ENCODE measurements at places on chromosomes 3 and 15.
A peak's percentile ranks its signal among the peaks of the same experiment; 100 is the strongest.

DNA sequence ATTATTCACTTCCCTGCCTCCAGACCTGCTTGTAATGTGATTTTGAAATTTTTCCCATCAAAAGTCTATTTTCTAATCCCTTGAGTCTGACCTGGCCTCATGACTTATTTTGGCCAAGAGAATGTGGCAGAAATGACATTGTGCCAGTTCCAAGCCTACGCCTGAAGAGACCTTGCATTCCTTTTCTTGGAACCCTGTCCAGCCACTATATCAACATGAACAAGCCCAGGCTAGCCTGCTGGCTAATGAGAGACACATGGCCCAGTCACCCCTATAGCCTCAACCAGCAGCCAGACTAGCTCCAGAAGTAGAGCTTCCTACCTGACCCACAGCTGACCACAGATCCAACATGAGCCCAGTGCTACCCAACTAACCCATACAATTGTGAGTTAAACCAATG is 121.1 kb upstream of the ACP3 start:
- DNase-seq = no peak

DNA sequence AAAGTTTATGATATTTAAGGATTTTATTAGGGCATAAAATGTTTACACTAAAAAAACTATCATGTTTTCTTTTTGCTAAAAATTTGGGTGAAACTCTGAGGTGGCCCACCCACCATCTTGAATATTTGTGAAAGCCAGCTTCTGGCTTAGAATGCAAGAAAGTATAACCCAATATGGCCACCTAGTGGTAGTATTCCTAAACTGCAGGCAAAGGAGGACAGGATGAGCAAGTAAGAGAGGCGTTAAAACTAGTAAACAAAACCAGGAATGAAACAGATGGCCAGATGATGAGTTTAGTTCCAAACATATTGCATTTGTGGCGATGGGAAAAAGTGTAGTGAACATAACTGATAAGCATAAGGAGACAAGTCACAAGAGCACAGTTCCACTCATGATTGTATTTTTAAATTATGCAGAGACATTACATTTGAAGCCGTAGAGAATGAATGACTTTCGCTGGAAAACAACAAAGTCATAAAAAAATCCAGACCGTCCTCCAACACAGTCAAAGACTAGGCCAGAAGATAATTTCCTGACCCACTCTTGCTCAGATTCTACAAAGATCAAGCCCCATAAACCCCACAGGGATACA is 103.3 kb upstream of the PRTG start:
- no peak for DNase-seq

DNA sequence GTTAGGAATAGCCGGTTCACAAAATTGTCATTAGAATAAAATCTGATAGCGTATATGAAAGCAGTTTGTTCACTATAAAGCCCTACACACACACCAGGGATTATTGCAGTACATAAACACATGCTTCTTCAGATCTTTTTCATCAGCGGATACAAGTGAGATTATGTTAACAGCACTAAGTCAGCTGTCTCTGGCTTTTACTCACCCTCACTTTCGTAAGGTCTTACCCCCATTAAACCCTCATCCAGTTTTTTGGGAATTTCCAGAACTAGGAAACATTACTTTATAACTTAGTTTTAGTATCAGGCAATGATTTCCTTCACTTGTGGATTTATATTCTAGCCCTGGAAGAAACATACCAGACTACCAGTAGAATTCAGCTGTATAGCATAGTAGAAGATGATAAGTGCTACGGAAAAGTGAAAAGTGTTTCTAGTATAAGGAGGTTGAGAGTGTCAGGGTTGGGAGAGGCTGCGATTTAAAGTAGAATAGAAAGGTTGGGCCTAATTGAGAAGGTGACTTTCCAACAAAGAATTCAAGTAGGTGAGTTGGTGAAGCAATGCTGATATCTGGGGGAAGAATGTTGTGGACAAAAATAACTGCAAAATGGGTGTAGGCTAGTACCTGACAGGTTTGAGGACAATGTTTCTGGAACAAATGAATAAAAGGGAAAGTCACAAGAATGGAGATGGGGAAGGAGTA is 22.7 kb downstream of the TMEM207 start:
- no peak for DNase-seq

GRCh38 chr15:40327457-40327856 is 4.0 kb downstream of the INAFM2 start:
- no peak for DNase-seq

DNA sequence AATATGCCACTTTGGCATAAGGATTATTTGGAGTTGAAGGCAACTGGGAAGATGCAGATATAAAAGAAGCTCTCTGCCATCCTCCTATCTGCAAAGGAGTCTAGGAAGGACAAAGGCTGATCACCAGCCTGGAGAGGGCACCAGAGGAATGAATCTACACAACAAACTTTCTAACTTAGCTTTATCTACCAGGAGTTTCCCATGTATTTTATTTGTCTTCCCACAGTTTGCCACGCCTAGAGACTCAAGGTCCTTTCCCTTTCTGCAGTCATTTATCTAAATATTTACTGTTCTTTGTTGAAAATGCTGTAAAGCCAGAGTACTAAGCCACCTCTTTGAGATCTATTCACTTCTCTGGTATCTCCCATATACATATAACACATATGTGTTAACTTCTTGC is 32.2 kb downstream of the GPR176 start:
- DNase-seq = no peak

GRCh38 chr15:87228460-87228859 is 1028.1 kb downstream of the NTRK3 start:
- no peak for DNase-seq

GRCh38 chr15:45112143-45112590 is 1.8 kb downstream of the DUOX2 start:
- no peak for DNase-seq

GRCh38 chr3:12345141-12345561 is 56.3 kb downstream of the PPARG start:
- DNase-seq = no peak

- no peak for DNase-seq
These were observed 123.8 kb downstream of the PPM1L start for GRCh38 chr3:160879859-160880258.

- no peak for DNase-seq
These were observed 10.2 kb upstream of the C15orf61 start for GRCh38 chr15:67510597-67511190.

DNA sequence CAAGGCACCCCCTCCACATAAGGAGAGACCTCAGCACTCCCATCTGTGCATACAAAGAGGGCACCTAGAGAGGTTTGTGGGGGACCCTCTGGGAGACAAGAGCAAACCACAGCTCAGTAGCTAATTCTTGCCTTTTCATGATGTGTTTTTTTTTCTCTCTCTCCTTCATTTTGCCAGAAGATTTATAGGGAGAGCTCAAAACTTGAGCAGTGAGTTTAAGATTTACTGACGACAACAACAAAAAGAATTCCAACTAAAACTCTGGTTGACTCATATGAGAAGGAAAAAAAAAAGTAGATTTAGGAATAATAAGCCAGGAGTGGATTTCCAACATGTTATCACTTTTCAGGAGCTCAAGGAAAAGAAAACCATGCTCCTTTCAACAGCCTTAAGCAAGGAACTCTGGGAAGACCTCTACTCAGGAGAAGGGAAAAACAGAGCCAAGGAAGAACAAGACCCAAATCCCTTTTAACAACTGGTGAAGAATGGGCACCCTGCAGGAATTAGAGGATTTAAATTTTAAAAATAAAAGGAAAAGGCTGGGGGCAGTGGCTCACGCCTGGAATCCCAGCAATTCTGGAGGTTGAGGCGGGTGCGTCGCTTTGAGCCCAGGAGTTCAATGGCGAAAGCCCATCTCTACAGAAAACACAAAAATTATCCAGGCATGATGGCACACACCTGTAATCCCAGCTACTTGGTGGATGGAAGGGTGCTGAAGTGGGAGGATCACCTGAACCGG is 58.2 kb upstream of the RAD18 start:
- no peak for DNase-seq

- DNase-seq = no peak
These were observed 188.4 kb downstream of the RAP2B start for GRCh38 chr3:153350420-153350819.

GRCh38 chr3:76387000-76387399 is 601.7 kb upstream of the ZNF717 start:
- DNase-seq = no peak

GRCh38 chr3:37913522-37913921 is 51.8 kb downstream of the CTDSPL start:
- no peak for DNase-seq

GRCh38 chr3:188253800-188254452 is 100.0 kb downstream of the LPP start:
- no peak for DNase-seq

- no peak for DNase-seq
These were observed 52.4 kb downstream of the ANP32A start for GRCh38 chr15:68768321-68768720.

- DNase-seq = peak; percentile 35
These were observed 53.1 kb upstream of the ULK4 start for GRCh38 chr3:42014921-42015533.

DNA sequence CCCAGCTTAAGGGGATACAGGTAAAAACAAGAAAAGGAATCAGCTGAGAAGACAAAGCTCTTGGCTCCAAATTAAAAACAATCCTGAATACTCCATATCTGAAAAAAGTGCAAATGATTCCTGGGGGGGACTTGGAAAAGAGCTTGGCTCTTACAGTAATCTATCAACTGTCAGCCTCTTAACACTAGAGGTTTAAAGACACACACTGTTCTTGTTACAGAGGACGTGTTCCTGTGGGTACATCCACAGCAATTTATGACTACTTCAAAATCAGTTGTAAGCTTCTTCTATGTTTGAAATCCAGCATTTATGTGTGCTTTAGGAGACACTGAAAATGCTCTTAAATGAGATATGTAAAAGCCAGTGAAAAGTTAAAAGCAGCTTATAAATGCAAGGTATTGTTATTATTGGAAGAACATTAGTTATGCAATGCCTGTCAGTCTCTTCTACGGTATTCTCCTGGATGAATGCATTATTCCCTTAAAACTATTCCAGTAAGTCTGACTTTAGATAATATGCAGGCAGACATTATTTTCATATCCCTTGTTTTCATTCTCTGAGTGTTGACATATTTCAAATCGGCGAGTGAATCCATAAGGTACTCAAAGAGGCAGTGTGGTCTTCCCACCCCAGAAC is 408.4 kb upstream of the ADAMTS9 start:
- no peak for DNase-seq

DNA sequence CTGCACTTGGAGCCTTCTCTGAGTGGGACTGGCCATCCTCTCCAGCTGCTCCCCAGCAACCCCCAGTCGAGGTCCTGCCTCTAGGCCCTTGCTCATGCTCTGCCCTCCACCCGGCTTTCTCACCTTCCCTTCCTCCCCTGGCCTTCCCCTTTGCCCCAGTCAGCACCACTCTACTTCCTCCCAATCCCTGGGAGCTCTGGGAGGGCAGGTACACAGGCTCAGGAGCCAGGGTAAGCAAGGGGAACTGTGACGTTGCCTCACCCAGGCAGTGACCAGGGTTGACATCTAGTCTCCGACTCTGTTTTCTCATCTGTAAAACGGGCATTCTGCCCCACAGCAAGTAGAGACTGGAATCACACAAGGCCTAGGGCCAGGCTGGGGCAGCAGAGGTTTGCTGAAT is 66.6 kb upstream of the TMEM115 start:
- no peak for DNase-seq

DNA sequence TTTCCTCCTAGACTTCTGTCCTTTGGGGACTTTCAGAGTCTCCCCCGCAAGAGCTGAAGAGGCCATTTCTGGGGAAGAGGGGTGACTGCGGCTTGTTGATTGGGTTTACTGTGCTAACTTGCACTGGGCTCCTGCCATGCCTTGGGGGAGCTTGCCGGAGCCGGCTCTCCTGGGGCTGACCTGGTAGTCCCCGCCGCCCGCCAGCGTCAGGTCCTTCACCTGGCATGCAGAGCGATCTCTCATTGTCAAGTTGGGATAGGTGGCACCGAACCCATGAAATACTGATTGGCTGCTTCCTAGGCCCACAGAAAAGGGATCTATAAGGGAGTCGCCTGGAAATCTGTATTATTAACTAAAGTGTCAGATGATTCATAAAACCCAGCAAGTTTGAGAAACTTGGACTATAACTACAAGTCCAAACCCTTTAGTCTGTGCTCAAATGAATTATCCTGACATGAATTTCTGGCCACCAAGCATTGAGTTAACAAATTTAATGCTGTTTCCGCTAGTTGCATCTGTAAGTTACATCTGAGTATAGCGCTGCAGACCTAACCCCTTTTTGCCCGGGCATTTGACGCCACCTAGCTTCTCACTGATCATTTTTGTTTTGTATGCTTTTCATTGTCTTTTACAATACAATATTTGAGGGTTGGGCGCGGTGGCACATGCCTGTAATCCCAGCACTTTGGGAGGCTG is 607 bp upstream of the IMP3 start:
- no peak for DNase-seq

DNA sequence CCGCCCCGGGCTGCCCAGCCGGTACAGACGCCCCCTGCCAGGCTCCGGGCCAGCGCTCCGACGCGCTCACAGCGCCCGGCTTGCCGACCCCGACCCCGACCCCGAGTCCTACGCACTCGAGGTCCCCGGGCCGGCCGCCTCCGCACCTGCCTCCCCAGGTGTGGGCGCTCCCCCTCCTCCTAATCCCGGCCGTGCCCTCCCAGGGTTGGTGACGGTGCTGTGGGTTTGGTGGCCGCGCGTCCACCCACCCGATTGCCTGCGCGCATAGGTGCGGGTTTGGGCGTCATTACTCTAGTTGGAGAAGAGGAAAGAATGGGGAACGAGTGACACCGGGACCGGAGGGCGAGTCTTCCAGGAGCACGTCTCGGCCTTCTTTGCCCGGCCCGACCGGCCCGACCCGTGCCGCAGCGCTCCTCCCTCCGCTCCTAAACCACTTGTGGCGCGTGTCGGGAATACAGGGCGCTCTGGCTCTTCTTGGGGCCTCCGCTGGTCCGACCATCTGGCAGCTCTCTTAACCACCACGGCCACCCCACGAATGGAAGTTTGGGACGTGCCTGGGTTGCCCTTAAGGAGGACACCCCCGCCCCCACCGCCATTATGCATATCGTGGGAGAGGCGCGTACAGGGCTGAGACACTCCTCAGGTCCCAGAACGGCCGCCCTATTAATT is 810 bp upstream of the THRB start:
- no peak for DNase-seq

GRCh38 chr15:67758619-67759300 is 66.5 kb upstream of the SKOR1 start:
- DNase-seq = no peak

DNA sequence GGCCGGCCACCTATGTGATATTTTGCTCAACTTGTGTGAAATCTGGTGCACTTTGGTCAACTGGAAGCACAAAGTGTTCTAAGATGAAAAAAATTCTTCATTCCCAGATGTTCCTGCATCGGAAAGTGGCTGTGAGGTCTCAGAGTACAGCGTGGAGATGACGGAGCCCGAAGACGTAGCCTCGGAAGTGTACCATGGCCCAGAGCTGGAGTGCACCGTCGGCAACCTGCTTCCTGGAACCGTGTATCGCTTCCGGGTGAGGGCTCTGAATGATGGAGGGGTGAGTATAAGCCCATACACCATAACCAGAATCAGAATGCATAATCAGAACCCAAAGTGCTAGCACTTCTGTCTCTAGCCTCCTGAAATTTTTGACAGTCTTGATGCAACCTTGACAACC is 104.3 kb downstream of the GHSR start:
- DNase-seq = no peak

- DNase-seq = no peak
These were observed 202.5 kb downstream of the MEIS2 start for GRCh38 chr15:36897834-36898233.

Data from activated B cell treated with CpG ODN at 0.5 μM for 24 hours (primary cell).